ENCODE measurements at places on chromosomes 6 and 20.

DNA sequence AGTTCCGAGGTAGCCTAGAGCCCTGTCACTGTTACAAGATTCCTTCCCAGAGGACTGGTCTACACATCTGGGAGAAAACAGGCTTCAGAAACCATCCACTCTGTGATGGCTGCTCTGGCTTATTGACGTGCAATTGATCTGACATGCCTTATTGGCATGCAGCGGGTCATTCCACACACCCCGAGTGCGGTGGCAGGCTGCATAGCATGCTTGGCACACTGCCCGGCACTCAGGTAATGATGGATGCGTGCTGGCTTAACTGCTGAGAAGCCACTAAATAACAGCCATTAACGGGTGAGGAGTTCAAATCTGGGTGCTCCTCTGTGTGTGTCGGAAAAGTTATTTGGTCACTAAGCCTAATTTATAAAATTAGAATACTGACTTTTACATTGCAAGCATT is 67.9 kb upstream of the CDH4 start:
- no peak for DNase-seq

GRCh38 chr6:106247293-106247692 is 78.3 kb downstream of the ATG5 start:
- DNase-seq: no peak

- no peak for DNase-seq
Observed at GRCh38 chr20:52867305-52867704, 104.9 kb upstream of the TSHZ2 start.

- no peak for DNase-seq
Observed at GRCh38 chr6:38261626-38262025, 378.1 kb downstream of the BTBD9 start.

DNA sequence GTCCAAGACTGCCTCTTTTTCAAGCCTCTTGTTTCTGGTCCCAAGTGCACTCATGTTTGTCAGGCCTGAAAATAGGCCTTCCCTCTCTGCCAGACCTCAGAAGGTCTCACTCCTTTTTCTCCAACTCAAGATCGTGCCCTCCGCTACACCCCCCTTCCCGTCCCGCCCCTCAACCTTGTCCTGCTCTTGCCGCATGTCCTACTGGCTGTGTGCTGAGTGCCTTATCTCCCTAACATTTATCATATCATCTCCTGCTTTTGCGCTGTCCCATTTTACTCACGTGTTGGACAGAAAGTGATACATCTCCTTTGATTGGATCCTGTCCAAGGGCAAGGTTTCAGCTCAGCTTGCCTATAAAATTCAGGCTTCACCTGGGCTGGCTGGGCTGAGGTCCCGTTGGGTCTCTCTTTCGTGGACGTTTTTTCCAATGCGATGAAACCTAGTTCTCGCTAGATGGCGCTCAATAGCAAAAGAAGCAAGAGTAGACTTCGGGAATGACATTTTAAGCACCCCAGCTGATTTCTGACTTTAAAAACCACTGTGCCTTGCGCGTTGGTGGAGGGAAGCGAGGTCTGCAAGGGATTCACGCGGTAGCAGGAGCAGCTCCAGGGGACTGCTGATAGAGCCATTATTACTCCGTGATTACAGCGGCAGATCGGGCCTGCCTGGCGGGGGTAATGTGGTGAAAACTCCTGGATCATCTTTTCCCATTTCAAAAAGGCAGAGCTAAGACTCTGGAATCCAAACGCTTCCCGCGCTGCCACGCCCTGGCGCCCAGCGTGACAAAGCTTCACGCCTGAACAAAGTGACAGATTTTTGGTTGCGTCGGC is 137.6 kb downstream of the IMPG1 start:
- no peak for DNase-seq

GRCh38 chr20:19661717-19662636 is 96.1 kb upstream of the RIN2 start:
- DNase-seq: no peak

All from cardiac septum (tissue), 1 donor.